ENCODE measurements at places on chromosomes 1 and 21. TPM values are rescaled to one million over a fixed set of nuclear protein-coding genes. Genes with fewer than 3 reads are reported as not detected.
A peak's percentile ranks its signal among the peaks of the same experiment; 100 is the strongest.

DNA sequence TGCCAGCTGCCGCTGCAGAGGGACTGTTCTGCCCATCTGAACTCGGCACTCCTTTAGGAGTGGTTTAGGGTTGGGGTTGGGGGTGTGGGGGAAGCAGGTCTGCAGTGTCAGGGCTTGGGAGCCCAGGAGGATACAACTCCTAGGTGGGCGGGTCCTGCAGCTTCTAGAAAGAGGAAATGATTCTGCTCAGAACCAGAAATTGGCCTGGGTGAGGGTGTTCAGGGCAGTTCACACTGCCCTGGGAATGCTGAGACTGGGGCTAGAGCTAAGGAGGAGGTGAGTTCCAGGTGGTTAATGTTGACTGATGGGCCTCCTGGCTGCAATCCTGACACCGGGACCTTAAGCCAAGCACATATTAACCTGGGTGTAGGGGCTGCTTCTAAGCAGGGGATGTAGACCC is 4.8 kb upstream of the SLC26A9 start:
- no peak for DNase-seq

GSTM1 gene
- total RNA-seq, result 19.5 TPM

FMO5 gene
- total RNA-seq, result 0.72 TPM

DNA sequence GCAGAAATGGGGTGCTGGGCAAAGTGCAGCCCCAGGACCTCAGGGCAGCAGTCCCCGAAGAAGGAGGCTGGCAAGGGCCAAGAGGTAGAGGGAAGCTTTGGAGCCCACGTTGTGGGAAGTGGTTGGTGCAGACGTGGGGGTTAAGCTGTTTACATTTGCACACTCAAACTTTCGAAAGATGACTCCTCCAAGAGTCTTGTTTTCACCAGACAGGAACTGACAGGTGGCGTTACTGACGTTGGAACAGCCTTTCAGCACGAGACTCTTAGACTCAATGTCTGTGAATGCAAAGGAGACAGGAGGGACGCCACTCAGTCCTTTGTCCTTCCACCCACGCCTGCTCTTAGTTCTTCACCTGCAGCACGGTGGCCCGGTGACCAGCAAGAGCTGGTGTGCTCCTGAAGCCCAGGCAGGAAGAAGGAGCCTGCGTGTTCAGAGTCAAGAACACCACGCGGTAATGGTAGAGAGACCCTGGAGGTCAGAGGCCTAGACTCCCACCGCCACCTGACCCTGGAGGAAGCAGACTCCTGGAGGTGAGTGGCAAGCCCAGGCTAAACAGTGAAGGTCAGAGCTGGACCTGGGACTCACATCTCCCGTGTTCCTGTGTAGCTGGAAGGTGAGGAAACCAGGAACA is 15.9 kb downstream of the LYPD8 start:
- no peak for DNase-seq

DNA sequence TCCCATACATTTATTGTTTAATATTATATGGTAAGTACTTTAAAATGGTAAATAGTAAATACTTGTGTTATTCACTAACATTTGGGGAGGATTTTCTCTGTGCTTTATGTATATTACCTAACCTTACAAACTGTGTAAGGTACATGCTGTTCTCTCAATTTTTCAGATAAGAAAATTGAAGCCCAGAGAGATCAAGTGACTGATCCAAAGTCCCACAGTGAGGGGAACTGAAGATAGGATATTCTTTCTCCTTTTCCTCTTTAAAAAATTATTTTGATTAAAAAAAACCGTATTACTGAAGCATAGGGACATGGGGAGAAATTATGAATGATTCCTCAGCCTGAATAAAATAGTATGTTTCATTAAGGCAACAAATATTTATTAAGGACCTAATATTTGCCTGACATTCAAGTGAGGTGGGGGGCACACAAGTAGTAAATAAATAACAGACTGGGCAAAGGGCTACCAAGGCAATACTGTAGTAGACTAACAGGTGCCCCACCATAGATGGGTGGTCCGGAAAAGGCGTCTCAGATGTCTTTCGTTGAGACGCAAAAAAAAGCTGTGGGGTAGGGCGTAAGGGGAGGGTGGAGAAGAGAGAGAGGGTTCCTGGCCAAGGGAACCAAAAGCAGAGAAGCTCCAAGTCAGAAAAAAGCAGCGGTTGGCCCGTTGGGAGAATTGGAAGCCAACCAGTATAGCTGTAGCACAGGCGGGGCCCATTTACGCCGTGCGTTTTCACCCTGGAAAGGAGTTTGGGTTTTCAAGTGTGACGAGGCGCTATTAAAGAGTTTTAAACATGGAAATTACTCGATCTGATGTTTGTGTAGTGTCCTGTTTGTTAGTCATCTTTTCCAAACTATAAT is 944 bp upstream of the AGO3 start:
- peak; percentile 73 for DNase-seq

All from H9 (cell line).